T-helper 17 cell (primary cell): ENCODE measurements at places on chromosomes 1 and 21. TPM values are rescaled to one million over a fixed set of nuclear protein-coding genes. Genes with fewer than 3 reads are reported as not detected.

DNA sequence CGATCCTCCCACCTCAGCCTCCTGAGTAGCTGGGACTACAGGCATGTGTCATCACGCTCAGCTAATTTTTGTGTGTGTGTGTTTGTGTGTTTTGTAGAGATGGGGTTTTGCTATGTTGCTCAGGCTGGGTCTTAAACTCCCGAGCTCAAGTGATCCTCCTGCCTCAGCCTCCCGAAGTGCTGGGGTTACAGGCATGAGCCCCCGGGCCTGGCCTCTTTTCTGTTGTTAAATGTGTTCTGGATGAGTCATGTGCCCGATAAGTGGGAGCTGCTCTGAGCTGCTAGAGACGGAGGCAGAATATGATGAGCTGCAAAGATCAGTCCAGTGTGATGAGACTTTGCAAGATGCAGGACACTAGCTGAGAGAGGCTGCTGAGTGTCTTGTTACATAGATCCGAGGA, 75.5 kb downstream of the VPS13D start:
- DNase-seq = no peak

GRCh38 chr21:38243732-38244406, 12.9 kb upstream of the KCNJ15 start:
- no peak for DNase-seq

The ITGB3BP gene
- 13.3 TPM for total RNA-seq

DNA sequence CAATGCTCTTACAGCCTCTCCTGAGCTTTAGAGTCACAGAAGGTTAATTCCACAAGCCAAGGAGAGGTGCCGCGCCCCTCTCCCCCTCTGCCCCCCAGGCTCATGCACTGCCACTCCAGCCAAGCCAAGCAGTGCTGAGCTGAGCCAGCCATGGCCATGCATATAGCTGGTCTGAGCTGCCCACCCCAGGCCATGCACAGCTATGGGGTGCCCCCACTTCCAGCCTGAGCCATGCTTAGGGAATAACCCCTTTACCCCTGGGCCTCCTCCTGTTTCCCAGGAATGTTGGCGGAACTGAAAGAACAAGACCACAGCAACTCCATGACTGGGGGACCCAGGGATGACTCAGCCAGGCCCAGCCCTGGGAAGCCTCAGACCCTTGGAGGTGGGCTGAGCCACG, 34.0 kb upstream of the MAGOH start:
- DNase-seq = no peak

GRCh38 chr1:189866606-189867005, 611.1 kb downstream of the BRINP3 start:
- DNase-seq = no peak

GRCh38 chr1:17098446-17099317, 20.6 kb downstream of the PADI2 start:
- DNase-seq = no peak
